Activated gamma-delta T cell (primary cell): ENCODE measurements at places on chromosomes 6 and 20.

DNA sequence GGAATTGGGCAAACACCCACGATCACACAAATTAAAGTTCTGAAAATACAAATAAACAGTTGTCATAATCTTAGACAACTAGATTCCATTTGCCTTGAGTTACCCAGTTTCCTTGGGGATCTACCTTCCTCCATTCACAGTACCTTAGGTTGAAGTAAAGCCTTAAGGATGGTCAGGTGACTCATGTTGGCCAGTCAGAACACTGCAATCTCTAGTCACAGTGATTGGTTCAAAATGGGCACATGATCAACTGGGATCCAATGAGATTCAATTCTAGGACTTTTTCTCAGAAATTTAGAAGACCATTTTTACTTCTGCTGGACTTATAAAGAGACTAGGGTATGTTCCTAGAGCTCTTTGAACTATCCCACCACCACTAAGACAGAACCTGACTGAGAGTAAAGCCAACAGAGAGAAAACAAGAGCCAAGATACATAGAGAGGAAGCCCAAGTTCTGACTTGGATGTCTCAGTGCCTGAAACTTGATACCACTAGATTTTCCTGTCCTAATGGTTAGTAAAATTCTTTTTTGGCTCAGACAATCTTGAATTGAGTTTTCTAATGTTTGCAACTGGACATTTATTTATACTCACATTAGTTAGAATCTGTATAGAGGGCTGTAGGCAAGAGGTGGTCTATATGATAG, 8.6 kb upstream of the CLIC5 start:
- DNase-seq: no peak

DNA sequence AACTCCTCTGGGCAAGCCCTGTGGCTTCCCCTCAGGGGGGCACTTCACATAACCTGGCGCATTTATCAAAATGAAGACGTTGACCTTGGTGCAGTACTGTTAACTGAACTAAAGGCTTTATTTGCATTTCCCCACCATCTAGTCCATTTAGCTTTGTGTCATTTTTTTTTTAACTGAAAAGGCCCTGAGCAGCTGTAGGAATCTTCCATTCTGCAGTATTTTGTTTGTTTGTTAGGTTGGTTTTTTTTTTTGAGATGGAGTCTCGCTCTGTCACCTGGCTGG, 10.7 kb downstream of the TMEM181 start:
- no peak for DNase-seq

GRCh38 chr6:160766989-160767646, 65.1 kb downstream of the PLG start:
- DNase-seq: peak; percentile 16

DNA sequence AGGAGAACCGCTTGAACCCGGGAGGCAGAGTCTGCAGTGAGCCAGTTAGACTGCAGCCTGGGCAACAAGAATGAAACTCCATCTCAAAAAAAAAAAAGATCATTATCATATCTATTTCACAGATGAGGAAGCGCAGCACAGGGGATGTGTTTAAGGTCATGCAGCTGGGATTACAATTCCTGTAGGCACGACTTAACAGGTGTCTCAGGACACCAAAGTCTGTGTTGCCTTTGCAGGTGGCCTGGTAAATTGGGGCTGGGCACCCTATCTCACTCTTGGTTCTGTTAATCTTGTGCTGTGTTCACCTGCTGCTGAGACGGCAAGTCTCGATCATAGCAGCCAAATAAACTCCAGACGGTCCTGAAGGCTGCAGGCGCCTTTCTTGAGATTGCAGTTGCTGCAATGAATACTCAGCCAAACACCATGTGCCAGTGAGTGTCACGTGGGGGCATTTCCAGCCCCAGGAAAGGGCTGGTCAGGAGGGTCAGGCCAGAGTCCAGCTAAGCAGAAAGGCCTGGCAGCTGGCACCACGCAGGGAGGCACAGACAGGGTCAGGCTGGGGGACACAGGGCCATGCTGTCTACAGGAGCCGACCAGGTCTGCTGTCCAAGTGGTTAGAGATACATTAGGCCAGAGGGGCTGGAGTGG, 55.8 kb downstream of the FGD2 start:
- no peak for DNase-seq

GRCh38 chr6:8499540-8499939, 64.2 kb upstream of the SLC35B3 start:
- DNase-seq: no peak
